GM03348 (cell line): ENCODE measurements at places on chromosomes 4 and X.
A peak's percentile ranks its signal among the peaks of the same experiment; 100 is the strongest.

DNA sequence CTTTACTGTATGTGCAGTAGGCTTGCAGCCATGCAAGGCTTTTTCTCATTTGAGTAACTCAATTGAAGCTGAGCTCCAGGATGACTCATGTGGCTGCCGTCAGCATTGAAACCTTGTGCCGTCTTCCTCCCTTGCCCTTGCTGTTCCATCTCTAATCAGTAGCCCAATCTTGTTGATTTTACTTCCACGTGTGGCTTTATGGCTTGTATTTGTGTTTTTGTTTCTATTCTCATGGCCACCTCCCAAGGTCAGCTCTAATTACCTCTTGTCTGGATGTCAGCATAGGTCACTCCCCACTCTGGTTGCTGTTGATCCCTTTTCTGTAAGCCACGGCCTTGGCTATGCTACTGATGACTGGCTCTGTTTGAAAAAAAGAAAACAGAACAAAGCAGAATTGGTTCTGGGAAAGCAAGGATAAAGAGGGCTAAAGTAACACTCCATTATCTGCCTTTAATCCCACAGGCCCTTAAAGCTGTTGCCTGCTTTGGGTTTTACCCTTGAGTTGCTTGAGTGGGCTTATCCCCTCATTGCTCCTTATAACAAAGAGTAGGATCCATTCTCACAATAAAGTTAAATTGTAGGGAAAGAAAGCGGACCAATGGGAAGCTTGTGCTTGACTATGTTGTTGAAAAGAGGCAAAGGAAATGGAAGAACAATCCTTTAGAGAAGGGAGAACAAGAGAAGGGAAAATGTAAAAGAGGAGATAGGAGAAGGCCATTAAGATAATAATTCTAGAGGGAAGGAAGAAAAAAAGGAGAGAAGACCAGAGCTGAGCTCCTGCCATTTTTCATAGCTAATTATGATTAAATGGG lies 173.9 kb upstream of the PGRMC2 start:
- DNase-seq: peak; percentile 64

DNA sequence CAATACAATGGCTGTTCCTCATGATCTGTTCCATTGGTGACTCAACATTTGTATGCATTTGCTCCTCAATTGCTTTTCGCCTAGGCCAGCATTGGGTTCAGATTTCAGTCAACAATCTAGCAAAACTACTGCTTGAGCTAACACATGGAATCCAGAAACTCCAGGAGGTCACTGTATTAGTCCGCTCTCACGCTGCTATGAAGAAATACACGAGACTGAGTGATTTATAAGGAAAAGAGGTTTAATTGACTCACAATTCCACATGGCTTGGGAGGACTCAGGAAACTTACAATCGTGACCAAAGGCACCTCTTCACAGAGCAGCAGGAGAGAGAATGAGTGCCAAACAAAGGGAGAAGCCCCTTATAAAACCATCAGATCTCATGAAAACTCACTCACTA lies 67.1 kb downstream of the RXFP1 start:
- no peak for DNase-seq

- peak; percentile 72 for DNase-seq
Measured at GRCh38 chr4:153643406-153644383, 40.4 kb upstream of the TLR2 start.

GRCh38 chrX:134753718-134754008 lies 95.4 kb upstream of the PLAC1 start:
- peak; percentile 46 for DNase-seq

DNA sequence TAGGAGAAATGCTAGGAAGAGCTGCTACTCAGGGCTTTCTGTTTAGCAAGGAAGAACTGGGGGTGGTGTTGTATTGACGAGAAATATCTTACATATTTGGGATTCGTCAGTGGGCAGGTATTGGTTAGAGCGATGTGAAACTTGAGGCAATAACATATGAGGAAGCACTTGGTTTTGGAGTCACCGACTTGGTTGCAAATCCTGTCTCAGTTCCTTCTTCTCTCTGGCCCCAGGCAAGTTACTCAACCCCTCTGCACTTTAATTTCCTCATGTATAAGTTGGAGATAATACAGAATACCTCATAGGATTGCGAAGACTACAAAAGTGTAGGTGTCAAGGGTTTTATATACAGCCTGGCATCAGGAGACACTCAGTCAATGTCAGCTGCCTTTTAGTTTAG lies 34.1 kb downstream of the GPAT3 start:
- DNase-seq: no peak

DNA sequence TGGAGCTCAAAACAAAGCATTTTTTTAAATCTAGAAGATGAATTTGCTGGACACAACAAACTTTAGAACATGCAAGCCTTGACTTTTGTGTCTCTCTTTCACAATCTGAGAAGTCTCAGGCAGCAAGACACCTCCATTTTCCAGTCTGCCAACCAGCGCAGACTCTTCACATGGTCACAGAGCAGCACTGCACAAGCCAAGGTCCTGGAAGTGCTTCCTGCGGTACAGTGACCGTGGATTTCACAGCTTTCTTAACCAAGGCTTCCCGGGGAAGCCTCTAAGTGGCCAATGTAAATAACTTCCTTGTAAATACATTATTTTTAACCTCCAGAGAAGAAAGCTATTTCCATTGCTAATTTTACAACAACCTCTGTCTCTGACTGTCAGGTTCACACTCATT lies 31.2 kb downstream of the ZNF827 start:
- peak; percentile 24 for DNase-seq

GRCh38 chr4:41656572-41657520 lies 91.7 kb downstream of the PHOX2B start:
- DNase-seq: no peak

GRCh38 chrX:20414762-20415445 lies 148.2 kb upstream of the RPS6KA3 start:
- no peak for DNase-seq

DNA sequence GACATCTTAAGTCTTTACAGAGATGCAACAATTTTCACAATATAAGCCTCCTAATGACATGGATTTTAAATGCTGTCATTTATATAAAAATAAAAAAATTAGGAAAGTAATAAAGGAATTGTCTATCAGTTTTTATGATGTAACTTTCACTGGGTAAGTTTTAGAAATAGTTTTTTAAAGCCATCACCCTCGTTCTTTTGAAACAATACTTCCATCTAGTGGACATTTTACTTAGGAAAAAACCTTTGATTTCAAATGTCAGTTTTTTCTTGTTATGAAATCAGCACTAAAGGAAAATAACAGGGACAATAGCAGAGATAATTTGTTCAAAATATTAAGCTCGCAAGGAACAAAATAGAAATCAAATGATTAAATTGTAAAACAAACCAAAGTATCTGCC lies 24.3 kb upstream of the NDNF start:
- DNase-seq: peak; percentile 54

DNA sequence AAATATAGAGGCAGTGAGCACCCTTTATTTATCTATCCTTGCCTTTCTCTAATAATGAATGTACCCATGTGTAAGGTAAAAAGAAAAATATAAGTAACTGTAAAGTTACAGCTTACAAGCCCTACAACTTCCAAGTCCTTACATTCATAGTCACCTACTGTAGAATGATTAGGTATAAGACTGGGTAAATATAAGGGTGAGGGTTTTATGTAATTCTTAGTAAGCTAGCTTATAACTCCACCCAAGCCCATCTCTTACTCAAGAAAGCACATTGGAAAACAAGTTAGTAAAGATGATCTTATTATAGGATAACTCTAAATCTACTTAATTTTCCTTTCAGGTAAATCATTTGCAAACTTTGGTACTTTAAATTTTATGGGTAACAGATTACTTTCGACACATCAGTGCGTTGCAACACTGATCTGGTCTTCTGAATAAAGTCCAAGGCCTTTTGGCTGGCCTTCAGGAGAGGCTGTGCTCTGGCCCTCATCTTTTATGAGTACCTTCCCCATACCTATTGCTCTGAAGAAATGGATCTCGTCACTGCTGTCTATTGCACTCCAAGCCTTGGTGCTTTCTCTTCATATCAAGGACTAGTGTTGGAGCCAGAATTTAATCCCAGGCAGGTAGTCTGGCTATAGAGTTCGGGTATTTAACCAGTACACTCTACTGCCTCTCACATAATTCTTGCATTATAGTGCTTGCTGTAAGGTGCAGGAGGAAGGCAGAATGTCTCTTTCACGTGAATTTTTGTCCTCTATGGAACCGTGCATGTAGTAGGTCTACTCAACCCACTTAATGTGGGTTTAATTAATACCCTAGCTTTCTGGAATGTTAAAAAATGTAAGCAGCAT lies 443.6 kb upstream of the AR start:
- no peak for DNase-seq

GRCh38 chrX:109959356-109959871 lies 43.5 kb upstream of the TMEM164 start:
- DNase-seq: no peak

GRCh38 chr4:183966371-183966770 lies 61.3 kb downstream of the STOX2 start:
- no peak for DNase-seq

DNA sequence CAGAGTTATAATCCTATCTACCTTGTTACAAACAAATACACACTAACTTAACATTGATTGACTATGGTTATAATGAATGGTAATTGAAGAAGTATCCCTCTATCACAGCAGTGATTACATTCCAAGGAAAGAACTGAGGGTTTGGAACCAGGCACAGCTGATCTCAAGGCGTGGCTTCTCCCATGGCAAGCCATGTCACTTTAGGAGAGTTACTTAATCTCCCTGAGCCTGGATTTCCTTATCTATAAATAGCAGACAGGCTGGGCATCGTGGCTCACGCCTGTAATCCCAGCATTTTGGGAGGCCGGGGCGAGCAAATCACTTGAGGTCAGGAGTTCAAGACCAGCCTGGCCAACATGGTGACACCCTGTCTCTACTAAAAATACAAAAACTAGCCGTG lies 25.6 kb downstream of the SORBS2 start:
- DNase-seq: no peak

DNA sequence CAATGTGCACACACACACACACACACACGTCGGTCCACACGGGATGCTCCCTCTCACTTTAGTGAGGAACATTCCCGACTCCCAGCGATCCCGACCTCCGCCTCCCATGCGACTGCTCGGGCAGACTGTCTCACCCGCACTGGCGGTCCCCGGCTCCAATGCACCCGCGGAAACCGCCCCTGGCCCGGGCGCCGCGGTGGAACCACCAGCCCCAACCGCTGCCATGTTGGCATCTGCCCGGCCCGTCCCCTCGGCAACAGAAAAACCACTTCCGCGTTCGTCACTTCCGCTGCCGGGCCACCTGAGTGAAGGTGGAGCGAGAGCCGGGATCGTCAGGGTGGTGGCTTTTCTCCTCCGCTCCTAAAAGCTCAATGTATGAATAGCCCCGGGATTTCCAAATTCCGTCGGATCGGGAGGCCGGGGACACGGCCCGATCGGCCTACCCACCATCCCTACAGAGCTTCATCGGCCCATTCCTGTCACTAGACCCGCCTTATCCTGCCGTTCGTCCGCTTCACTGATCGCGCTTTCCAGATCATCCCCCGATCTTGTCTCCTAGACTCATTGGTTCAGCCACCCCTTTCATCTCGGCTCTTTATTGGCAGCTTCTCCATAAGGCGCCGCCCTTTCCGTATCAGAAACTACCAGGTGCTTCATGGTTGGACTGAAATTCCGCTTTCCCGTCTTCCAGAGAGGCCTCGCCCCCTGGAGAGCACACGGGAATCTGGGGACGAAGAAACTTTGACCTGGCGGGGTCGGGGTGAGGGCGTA lies at the start of gene SLC35A2:
TSS of gene SLC35A2 (minus strand) at position 235 of the 771 bp plus-strand sequence. CDS start at position 225, 10 bp downstream.
- peak; percentile 80 for DNase-seq

- no peak for DNase-seq
Measured at GRCh38 chrX:11059933-11060332, 51.2 kb upstream of the HCCS start.
